Stimulated activated CD4-positive, alpha-beta T cell treated with anti-CD3 and anti-CD28 coated beads, TNF-alpha, amount 100 ng/mL, for 24 hours (primary cell): ENCODE measurements at places on chromosomes 2 and 18.

DNA sequence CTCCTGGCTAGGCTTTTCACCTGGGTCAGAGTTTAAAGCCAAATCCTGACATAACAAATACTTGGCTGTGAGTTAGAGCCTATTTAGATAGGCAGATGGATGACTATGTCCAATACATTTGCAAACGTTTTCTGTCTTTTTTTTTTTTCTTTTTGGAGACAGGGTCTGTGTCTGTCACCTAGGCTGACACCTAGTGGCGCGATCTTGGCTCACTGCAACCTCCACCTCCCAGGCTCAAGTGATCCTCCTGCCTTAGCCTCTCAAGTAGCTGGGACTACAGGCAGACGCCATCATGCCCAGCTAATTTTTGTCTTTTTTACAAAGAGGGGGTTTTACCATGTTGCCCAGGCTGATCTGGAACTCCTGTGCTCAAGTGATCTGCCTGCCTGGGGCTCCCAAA lies 124.8 kb downstream of the DYM start:
- no peak for DNase-seq

DNA sequence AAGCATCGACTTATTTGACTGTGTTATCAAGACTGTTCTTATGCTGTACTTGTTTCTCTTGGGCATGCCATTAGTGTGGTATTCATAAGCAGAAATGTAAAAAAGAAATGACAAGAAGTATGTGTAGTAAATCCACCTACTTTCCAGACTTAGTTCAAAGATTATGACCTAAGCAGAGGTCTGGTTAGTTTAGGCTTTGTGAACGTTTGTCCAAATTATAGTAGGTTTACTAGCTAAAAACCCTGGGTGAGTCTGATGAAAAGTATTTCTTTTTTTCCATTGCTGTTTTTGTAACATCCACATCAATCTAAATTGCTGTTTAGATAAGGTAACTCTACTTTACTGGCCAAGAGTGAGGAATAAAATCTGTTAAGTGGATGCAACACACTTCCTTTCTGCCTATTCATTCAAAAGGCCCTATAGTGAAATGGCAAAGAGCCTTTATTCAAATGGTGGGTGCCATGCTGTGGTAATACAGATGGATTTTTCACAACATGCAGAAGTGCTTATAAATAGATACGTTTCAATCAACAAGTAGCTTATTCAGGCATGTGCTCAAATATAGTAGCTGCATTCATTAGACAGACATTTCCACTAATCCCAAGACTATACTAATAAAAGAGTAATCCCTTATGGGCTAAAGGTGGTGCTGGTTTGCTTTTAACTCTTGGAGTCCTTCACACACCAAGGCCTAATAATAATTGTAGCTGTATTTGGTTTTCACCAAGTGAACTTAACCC lies 122.5 kb upstream of the LTBP1 start:
- DNase-seq: no peak

DNA sequence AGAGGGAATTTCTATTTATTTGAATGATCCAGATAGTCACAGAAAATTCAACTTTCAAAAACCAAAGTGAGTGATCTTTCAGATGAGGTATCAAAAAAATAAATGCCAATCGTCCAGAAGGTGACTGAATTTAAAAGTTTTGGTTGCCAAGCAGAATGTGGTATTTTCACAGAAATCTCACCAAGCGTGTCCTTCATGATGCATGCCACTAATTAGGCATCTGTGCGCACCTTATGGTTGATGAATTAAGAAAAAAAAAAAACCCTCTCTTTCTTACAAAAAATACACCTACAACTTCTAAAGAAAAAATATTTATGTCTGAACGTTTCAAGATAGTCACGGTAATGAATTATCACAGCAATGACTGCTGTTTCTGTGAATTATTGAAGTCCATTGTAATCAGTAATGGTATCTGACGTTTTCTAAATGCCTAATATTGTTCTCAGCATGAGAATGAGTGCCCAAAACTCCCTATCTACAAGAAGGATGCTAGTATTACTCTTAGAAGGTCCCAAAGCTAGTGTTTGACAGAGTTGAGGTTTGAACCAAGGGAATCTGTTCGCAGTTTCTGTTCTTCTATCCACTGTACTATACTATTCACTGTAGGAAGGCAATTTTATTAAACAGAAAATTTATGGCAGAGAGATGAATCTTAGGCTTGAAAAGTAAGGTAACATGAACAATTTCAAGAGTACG lies 219.6 kb upstream of the NETO1 start:
- DNase-seq: no peak

- no peak for DNase-seq
Observed at GRCh38 chr18:39647627-39648534, 2082.3 kb upstream of the CELF4 start.

DNA sequence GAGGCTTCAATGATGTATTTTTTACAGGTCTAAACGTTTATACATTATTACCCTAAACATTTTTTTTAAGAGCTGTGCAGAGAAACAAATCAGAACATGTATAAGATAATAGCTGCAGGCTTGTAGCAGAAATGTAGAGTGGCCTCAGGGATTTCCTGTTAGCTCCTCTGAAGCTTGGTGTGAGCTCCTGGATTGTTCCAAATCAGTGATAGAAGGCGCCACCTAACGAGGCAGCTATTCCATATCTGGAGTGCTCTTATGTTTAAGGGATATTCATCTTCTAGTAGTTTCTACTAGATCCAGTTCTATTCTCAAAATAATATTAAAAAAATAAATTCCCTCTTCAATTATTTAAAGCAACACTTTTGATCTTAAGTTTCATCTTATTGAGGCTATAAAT lies 93.1 kb downstream of the LRP1B start:
- DNase-seq: no peak

GRCh38 chr2:189056200-189057106 lies 82.3 kb downstream of the COL3A1 start:
- no peak for DNase-seq

GRCh38 chr2:199303728-199304177 lies 154.0 kb downstream of the SATB2 start:
- no peak for DNase-seq

GRCh38 chr2:12767541-12767940 lies 50.8 kb downstream of the TRIB2 start:
- no peak for DNase-seq

DNA sequence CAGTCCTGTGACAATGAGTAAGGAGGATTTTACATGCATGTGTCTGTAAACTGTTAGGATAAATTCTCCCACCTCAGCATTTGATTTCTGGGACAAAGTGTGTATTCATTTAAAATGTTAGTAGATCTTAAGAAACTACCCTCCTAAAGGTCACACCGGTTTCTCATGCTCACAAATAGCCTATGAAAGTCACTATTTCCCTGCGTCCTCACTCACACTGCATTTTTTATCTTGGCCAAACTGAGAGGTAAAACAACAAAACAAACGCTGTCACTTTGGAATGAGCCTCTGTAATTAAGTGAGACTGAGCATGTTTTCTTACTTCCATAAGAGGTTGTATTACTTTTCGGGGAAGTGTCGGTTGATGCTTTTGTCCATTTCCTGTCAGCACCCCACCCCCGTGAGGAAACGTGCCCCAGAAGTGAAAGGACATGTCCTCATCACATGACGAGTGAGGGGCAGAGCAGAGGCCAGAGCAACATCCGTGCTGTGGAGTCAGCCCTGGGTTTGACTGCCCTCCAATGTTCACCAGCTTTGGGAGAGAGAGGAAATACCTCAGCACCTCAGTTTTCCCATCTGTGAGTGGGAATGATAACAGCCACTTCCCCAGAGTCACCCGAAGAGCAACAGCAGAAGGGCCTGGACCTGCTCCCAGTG lies 3.1 kb downstream of the GYPC start:
- no peak for DNase-seq
